ENCODE measurements at places on chromosomes 3 and 15.
A peak's percentile ranks its signal among the peaks of the same experiment; 100 is the strongest.

- no peak for DNase-seq
Measured at GRCh38 chr15:81265944-81266775, 57.8 kb downstream of the STARD5 start.

DNA sequence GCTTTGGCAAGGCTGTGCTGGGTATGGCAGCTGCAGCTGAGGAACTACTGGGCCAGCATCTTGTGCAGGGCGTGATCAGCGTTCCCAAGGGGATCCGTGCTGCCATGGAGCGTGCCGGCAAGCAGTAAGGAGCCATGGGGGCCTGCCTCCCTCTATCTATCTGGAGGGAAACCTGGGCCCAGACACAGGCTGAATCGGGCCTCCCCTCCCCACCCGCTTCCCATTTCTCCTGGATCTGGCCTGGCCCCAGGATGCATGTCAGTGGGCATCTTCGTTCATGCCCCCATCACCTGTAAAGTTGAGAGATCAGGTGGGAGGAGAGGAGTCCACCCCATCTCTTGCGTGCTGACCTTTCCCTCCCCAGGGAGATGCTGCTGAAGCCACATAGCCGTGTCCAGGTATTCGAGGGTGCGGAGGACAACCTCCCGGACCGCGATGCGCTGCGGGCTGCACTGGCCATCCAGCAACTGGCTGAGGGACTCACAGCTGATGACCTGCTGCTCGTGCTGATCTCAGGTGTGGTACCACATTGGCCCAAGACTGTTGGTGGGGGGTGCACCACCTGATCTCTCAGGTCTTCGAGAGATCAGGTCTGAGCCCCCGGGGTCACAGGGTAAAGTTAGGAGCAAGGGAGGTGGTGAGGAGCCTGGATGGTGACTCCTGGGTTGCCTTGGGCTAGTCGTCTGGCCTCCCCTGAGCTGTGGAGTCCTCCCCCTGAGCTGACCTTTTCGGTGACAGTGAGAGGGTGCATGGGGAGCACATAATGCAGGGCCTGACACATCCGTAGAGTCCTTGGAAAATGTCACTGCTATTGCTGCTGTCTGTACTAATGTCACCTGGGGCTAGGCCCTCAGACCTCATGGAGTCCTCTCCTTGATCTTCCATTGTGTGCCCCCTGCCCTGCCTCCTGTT is 3.2 kb downstream of the GLYCTK start:
- no peak for DNase-seq

DNA sequence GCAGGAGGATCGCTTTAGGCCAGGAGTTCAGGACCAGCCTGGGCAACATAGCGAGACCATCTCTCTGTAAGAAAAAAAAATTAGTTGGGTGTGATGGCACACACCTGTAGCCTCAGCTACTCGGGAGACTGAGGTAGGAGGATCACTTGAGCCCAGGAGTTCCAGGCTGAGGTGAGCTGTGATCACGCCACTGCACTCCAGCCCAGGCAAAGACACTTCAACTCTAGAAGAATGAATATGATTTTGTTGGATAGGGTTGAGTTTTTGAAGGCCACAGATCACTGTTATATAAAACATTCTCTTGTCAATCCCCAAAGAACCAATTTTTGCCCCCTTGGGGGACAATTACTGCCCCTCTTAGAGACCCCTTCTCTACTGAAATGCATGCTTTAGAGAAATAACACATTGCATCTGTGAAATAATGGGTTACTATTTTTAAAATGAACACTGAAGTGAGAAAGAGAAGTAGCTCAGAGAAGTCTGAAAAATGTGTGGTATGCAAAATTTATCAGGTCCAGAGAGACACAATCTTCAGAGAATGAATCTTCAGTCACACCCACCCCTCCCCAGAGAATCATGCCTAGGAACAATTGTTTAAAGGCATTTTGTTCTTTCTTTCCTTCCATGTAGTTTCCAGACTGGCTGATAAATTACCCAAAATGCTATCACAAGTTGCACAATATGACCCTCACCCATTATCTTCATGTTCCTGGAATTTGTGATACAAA is 42.7 kb downstream of the METTL6 start:
- no peak for DNase-seq

DNA sequence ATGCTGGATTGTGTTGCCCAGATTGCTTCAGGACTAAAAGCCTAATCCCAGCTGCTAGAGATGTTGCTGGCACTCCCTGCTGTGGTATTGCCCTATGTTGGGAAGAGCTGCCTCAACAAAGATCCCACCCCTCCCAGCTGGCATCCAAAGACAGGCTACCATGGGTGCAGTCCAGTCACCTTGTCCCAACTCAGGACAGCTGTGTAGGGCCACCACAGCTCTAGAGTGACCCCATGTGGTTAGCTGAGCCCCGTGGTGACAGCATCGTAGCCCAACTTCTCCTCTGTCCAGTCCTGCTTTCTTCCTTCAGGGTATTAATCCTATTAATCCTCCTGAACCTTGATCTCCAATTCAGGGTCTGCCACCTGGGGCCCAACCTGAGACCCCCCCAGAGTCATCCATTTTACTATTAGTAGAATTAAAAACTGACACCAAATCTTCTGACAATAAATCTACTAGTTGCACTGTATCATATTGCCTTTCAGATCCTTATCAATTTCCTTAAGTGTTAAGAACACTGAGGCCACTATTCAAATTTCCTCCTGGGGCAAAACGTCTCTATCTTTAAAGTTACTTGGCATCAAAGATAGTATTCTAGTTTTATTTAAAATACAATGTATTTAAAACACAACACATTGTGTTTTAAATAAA is 83.5 kb downstream of the AQP9 start:
- no peak for DNase-seq

- no peak for DNase-seq
Measured at GRCh38 chr3:184239221-184239620, 9.5 kb downstream of the ALG3 start.

GRCh38 chr15:41894791-41895463 is 1.1 kb upstream of the SPTBN5 start:
- DNase-seq, result peak; percentile 35

DNA sequence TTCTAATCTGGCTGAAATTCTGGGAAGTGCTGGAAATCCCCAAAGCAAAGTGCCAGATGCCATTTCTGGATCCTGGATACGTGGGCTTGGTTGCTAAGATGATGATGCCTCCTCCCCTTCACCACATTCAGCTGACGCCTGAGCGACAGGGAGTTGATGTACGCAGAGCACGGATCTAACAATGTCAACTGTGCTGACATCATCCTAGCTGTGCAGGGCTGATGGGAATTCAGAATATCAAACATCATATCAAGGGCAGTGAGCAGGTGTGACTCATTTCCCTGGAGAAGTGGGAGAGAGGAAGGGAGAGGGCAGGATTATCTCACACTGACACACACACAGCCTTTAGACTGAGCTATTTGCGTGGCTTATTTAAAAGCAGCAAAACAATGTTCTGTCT is 92.6 kb upstream of the ZBTB20 start:
- DNase-seq, result peak; percentile 99

- DNase-seq, result no peak
Measured at GRCh38 chr3:177889161-177889560, 647.1 kb upstream of the KCNMB2 start.

GRCh38 chr15:95664450-95664849 is 666.0 kb upstream of the NR2F2 start:
- DNase-seq, result peak; percentile 25

GRCh38 chr3:195718477-195718984 is 2.2 kb upstream of the MUC20 start:
- DNase-seq, result no peak

- DNase-seq, result no peak
Measured at GRCh38 chr15:90412356-90413194, 24.5 kb downstream of the IQGAP1 start.

GRCh38 chr3:142897807-142898206 is 8.9 kb upstream of the PCOLCE2 start:
- no peak for DNase-seq

GRCh38 chr15:31366169-31366734 is 39.6 kb downstream of the KLF13 start:
- DNase-seq, result no peak

- no peak for DNase-seq
Measured at GRCh38 chr3:69490971-69491370, 105.1 kb upstream of the FRMD4B start.

- DNase-seq, result no peak
Measured at GRCh38 chr3:197798863-197799262, 7.8 kb downstream of the LRCH3 start.

- no peak for DNase-seq
Measured at GRCh38 chr3:133127381-133127780, 89.2 kb downstream of the TMEM108 start.

- no peak for DNase-seq
Measured at GRCh38 chr15:79314811-79315210, 3.9 kb downstream of the TMED3 start.

DNA sequence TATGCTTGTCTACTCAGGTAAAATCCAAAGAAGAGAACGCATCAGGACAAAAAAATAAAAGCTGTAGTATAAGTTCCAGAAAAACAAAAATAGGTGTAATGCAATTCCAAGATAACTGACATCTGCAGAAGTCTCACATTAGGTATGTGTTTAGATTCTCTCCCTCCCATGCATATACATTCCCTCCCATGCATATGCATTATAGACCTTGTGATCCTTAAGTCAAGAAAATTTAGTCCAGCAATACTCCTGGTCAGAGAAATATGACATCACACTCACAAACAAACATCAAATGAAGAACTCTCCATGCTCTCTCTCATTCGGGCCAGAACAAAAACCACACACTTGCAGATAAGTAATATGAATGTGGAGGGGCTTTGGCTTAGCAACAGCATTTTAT is 25.3 kb upstream of the STRIT1 start:
- DNase-seq, result no peak

DNA sequence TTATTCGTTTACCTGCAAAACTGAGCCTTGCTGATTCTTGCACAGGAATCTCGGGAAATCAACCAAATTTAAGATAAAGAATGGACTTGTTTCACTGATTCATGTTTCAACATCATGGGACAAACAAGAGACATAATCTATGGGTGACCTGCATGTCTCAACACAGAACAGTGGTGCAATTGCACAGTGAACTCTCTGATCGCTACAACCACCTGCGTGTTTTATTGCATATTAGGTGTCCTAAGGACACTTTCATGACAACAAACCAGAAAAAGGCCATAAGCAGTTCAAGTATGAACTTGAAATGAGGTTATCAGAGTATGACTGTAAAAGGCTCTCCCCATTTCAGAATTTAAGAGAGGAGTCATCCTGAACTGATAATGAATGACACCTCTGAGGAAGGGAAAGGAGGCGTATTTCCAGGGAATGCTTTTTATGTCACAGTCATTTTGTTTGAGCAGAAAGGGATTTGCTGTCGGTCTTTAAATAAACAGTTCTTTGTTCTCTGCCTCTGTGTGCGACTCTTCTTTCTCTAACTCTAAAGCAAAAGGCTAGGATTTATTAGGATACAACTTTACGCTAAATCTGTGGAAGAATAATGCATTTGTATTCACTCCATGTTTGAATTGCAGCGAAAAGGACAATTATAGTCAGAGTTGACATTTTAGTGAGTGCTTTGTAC is 167.2 kb downstream of the RBMS3 start:
- DNase-seq, result no peak

GRCh38 chr3:53775018-53775417 is 71.2 kb downstream of the CHDH start:
- DNase-seq, result no peak

DNA sequence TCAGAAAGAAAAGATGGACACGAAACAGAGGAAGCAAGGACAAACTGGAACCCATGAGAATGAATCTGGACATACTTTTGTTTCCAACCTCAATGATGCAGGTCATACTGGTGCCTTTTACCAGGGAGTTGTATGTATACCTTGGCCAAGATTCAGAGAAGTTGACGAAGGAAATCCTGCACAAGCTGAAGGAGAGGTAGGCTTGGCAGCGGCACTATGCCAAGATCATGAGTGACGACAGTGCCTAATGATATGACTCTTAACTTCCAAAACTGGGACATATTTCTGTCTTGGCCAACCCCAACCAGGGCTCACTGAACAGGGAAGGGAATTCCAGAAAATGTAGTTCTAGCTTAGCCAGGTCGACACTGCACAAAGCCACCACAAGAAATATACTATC is 149.2 kb upstream of the SLCO3A1 start:
- DNase-seq, result no peak

GRCh38 chr3:134801204-134801958 is 6.3 kb downstream of the EPHB1 start:
- DNase-seq, result no peak

All from skeletal muscle cell (primary cell).